IPS DF 6.9 (cell line): ENCODE measurements at places on chromosomes 4 and X.

DNA sequence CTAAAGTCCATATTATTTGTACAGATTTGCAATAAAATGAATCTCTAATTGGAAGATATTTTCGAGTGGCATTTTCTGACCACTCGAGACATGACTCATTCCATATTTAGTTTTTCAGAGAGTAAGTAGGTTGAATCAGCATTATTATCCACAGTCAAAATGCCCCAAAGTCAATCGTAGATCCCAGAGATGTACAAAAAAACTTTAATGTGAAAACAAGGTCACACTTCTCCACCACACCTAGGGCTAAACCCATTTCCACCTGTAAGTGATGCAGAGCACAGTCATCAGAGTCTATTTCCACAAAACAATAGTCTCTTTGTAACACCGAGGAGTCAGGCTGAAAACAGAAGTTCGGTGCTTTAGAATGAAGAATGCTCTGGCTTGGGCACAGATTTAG, 117.1 kb upstream of the TENM3 start:
- H3K4me1 ChIP-seq, result no peaks in the 10 kb centered on the region
- H3K27ac ChIP-seq, result no peak overlapping the region
- no peak for DNase-seq
- no peaks in the 10 kb centered on the region for H3K27me3 ChIP-seq

- no peaks in the 10 kb centered on the region for H3K36me3 ChIP-seq
- H3K27ac ChIP-seq, result no peak overlapping the region
- H3K4me3 ChIP-seq, result no peak overlapping the region
- DNase-seq, result no peak
Measured at GRCh38 chr4:187109636-187110035, 386.0 kb upstream of the FAT1 start.

DNA sequence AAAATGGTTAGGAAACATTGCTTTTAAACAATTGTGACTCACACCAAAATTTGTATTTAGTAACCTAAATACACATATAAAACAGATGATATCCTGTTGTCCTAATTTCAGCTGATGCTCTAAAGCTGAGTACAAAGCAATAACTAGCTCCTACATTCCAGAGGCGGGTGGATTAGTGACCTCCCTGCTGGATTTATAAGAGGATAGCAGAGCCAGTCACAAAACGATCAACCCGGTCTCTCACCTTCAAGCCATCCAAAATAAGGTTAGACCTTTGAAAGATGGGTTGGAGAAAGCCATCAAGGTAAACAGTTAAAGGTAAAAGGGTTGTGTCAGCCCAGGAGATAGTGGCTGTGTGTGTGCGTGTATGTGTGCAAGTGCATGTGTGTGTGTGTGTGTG, 43.2 kb upstream of the SFRP2 start:
- H3K27me3 ChIP-seq, result no peaks in the 10 kb centered on the region
- no peak overlapping the region for H3K4me3 ChIP-seq
- H3K36me3 ChIP-seq, result no peaks in the 10 kb centered on the region
- H3K27ac ChIP-seq, result no peak overlapping the region

DNA sequence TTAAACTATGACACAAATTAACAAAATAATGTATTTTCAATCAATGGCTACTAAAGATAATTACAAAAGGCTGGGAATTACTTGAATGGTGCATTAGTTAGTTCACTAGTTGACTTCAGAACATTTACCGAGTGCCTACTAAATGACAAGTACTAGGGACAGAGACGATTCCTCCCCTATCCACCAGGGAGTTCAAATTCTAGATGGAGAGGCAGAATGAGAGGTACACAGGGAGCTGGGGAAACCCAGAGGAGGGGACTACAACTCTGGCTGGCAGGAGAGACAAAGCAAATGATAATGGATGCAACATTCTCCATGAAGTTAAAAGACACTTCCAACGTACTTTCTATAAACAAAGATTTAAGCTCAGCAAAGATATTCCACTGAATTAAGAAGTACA, 43.1 kb upstream of the MCF2 start:
- no peak for DNase-seq
- no peak overlapping the region for H3K4me3 ChIP-seq
- no peaks in the 10 kb centered on the region for H3K36me3 ChIP-seq
- no peaks in the 10 kb centered on the region for H3K27me3 ChIP-seq
